ENCODE measurements at places on chromosomes 3 and 15. TPM values are rescaled to one million over a fixed set of nuclear protein-coding genes. Genes with fewer than 3 reads are reported as not detected.

Gene GREM1
- polyA plus RNA-seq: 1.8 TPM

Gene SCN11A
- polyA plus RNA-seq: 0.04 TPM

Gene CFAP44
- polyA plus RNA-seq: 3.7 TPM

Gene POLR2M
- 104 TPM for polyA plus RNA-seq

GRCh38 chr3:132662212-132662611, 2.1 kb downstream of the UBA5 start:
- DNase-seq: no peak

- no peak for DNase-seq
Observed at GRCh38 chr3:89740881-89741177, 633.4 kb downstream of the EPHA3 start.

GRCh38 chr15:35102186-35102585, 17.1 kb upstream of the NANOGP8 start:
- no peak for DNase-seq

- DNase-seq: peak; percentile 75
Observed at GRCh38 chr3:45666757-45667431, 22.3 kb upstream of the SACM1L start.

DNA sequence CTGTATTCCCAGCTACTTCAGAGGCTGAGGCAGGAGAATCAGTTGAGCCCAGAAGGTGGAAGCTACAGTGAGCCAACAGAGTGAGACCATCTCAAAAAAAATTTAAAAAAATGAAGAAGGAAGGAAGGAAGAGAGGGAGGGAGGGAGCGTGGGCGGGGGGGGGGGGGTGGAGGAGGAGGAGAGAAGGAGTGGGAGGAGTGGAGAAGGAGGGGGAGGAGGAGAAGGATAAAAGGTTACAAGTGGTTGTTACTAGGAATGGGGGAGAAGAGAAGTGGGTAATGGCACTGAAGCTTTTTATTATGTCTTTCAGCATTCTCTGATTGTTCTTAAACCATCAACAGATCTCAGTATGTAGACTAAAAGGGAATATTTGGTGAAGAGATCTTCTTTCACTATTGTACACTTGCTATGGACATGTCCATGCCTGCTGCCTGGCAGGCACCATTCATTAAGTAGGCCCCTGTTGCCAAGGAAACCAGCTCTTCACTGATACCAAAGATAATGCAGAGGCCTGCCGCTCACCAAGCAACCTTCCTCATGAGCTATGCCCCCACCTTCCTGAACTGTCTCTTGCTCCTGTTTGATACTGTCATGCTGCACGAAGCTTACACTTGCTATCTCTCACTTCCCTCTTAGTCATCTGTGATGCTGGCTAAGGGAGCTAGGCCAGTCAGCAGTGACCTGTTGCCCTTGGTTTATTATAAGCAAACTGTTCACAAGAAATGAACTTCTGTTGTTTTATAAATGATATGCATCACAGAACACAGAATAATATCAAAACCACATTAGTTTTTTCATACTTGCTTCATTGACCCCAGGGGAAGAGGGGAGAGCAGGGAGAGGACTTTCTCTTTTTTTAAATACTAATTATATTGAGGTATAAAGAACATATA, 23.1 kb downstream of the EPM2AIP1 start:
- DNase-seq: peak; percentile 29

- DNase-seq: peak; percentile 79
Observed at GRCh38 chr3:106183762-106184391, 315.1 kb upstream of the CBLB start.

GRCh38 chr15:38226608-38227266, 25.9 kb upstream of the SPRED1 start:
- DNase-seq: peak; percentile 26

DNA sequence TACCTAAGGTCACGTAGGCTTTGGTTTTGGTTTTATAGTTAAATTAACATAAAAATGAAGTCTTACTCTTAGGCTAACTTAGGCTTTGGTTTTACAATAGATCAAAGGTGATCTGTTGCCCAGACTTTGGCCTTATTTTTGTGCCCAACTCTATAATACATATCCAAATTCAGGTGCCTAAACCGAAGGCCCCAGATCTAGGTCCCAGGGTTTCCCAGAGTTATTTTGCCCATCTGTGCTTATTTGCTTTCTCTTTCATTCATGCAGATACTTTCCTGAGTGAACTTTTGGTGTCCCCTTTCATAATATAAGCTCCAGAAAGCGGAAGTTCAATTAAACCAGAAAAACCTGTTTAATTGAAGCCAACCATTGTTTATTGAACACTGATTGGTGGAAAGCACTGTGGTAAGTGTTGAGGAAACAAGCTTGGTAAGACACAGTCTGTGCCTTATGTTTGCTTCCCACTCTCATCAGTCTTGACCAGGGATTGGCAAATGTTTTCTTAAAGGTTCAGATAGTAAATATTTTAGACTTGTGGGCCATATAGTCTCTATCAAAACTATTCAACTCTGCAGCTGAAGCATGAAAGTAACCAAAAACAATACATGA, 209.7 kb downstream of the WDR72 start:
- peak; percentile 50 for DNase-seq

All from lung (tissue), 17 donors.